Non-pigmented ciliary epithelial cell (primary cell): ENCODE measurements at places on chromosomes 1 and 21.

DNA sequence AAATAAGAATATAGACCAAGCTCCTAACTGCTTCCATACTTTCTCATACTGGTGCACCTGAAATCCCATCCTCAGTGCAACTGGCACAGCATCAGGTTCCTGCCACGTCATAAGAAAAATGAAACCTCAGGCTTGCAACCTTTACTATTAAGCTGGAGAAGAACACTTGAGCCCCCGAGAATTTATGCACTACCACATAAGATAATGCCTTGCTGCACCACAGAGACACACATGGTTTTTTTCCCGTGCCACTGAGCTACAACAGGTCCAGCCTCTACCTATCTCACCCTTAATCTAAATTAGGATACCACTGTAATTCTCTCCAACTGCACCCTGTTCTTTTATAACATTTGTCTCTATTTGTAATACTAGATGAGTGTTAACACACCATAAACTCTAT is 174.5 kb downstream of the DENND1B start:
- DNase-seq = no peak

GRCh38 chr1:110264430-110264829 is 54.3 kb downstream of the KCNC4 start:
- no peak for DNase-seq

DNA sequence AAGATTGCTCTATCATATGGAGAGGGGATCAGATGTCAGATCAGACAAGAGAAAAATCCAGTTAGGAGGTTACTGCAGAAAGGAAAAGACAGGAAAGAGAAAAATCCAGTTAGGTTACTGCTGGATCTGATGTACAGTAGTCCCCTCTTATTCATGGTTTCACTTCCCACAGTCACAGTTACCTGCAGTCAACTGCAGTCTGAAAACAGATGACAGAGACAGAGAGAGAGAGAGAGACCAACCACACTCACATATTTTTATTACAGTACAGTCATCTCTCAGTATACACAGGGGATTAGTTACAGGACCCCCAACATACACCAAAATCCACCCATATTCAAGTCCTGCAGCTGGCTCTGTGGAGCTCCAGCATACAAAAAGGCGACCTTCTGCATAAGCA is 29.3 kb downstream of the NUP133 start:
- no peak for DNase-seq

DNA sequence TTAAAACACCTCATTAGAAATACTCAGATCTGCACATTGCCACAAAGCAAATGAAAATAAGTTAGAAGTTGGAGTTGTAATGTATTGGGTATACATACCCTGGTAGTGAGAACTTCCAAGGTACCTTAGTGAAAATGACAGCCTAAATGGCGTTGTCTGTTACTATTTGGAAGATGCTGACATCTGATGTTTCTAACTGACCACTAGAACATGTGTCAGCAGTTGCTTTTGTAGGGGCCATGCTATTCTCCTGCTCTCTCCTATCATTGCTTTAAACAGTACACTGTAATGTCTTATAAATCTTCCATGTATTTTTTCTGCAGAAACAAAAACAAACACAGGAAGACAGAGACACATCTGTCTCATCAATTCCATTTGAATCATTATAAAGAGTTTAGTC is 40.1 kb downstream of the LAMC1 start:
- no peak for DNase-seq

DNA sequence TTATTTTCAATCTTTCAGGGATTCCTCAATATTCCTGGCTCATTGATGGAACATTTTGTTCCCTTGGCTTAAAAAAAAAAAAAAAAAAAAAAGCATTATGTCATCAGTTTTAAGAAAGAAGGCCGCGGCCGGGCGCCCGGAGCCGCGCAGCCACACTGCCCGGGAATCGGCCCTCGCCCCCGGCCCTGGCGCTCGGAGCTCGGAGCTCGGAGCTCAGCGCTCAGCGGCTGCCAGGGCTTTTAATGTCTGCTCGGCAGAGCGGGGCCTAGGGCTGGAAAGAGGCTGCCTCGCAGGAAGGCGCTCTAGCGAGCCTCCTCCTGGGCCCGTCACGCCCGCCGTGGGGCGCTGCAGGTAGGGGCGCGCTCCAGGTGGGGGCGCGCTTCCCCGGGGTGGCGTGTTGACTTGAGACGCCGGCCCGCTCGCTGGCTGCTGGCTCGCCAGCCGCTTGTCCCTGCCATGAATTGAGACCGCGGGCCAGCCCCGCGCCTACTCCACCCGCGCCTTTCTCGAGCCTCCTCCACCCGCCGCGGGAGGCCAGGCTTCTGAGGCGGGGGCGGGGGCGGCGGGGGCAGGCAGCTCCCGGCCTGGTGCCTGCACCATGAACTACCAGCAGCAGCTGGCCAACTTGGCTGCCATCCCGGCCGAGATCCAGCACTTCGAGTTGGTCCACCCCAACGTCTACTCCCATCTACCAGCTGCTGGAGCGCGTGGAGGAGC is 5.4 kb upstream of the TDRD5 start:
- DNase-seq = no peak

- DNase-seq = no peak
Measured at GRCh38 chr1:160767395-160768294, 28.3 kb upstream of the LY9 start.

DNA sequence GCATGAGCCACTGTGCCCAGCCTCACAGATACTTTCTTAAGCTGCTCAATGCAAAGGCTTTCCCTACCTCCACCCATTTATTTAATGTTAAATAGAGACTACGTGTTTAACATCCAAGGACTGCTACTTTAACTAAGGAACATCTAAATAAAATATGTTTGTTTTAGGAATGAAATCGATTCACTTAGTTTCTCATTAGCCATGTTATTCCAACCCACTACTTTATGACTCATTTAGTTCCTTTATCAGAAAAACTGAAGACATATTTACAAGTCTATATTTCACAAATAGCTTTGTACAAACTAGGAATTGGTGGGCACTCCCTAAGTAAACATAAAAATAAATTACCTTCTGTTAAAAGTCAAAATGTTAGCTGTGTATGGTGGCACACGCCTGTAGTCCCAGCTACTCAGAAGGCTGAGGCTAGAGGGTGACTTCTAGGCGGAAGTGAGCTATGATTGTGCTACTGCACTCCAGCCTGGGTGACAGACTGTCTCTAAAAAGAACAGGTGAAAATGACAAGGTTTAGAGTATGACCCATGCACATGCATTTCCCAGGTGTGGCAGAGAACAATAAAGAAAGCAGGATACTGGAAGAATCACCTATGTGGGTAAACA is 39.9 kb upstream of the AK4 start:
- no peak for DNase-seq

- DNase-seq = no peak
Measured at GRCh38 chr1:165905853-165906252, 78.4 kb downstream of the UCK2 start.

DNA sequence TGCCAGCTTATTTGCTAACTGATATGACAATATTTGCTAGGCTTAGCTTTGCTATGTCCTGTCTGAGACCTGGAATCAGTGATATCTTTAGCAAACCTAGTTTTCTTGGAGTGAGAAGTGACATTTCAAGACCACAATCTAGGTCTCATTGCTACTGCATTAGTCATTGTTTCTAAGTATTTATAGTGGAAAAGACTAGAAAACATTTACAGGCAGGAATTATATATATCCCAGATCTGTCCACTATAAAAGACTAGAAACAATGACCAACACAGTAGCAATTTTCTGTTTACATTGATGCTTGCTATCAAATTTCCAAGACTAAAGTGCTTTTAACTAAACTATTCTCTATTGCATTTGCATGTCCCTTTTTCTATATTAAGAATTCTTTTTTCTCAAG is 5.0 kb upstream of the RGS18 start:
- DNase-seq = no peak

GRCh38 chr1:36506276-36506920 is 23.7 kb upstream of the CSF3R start:
- no peak for DNase-seq

GRCh38 chr1:65509912-65510680 is 89.6 kb downstream of the LEPR start:
- DNase-seq = peak; percentile 57

DNA sequence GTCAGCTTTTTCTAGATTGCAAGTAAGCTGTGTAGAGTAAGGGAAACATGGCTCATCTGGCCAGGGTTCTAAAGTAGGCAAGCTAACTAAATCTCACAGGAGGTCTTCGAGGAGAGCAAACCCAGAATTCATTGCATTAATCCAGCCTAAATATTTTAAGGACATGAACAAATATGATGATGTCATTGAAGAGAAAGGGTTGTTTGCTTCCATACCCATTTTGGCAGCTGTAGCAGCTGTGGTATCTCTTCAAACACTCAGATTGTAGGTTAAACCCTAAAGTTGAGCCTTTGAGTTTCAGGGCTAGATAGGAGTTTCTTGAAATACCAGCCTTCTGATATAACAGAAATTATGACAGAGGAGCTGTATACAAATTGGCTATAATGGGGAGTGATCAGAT is 200.5 kb upstream of the C1orf105 start:
- DNase-seq = no peak

GRCh38 chr1:43340559-43340958 is 2.9 kb downstream of the MPL start:
- no peak for DNase-seq

DNA sequence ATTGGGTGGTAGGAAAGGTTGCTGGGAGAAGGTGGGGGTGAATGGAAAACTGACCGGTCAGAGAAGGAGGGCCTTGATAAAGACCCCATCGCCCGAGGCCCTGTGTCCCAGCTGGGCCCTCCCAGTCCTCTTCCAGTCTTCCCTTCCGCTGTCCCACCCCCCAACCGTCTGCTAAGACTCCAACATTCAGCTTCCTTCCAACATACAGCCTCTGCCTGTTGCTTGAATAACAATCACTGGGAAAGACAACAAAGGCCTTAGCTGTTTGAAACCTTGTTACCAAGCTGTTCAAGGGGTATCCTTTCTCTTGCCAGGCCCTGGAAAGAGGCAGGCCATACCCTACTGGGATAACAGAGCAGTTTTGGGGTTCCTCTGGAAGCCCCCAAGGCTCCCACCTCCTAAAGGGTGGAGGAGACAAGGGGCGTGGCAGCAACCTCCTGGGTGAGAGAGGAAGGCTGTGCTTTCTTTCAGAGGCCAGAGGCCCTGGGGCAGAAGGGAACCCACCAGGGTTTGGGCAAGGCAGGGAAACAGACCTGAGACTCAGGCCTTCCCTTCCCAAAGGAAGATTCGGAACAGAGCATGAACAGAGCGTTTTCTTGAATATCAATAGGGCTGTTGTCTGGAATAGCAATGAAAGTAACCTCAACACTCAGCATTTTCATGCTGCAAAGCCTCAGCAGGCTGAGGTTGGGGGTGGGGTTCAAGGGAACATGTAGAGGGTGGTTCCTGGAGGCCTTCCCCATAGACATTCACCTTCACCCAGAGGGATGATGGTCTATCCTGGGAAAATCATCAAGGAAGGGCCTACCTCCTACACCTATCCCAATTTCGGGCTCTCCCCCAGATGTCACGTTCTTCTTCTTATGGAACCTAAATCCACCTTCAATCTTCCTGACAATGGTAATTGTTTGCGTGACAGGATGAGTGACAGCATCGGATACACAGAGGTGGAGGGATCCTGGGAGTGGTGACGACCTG is 4.1 kb downstream of the ETNK2 start:
- DNase-seq = no peak

DNA sequence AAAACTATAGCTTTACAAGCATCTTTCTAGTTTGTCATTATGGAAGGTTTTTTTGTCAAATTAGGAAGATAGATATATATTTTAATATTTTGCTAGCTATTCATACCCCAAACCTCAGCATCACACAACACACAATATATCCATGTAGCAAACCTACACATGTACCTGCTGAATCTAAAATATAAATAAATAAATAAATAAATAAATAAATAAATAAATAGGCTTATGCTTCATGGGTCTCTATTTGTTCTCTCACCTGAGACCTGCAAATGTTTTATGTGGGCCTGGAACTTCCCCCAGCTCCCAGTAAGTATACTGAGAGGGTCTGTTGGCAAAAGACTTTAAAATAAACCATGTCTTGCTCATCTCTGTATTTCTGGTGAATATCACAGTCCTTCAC is 147.4 kb upstream of the BEND5 start:
- no peak for DNase-seq

DNA sequence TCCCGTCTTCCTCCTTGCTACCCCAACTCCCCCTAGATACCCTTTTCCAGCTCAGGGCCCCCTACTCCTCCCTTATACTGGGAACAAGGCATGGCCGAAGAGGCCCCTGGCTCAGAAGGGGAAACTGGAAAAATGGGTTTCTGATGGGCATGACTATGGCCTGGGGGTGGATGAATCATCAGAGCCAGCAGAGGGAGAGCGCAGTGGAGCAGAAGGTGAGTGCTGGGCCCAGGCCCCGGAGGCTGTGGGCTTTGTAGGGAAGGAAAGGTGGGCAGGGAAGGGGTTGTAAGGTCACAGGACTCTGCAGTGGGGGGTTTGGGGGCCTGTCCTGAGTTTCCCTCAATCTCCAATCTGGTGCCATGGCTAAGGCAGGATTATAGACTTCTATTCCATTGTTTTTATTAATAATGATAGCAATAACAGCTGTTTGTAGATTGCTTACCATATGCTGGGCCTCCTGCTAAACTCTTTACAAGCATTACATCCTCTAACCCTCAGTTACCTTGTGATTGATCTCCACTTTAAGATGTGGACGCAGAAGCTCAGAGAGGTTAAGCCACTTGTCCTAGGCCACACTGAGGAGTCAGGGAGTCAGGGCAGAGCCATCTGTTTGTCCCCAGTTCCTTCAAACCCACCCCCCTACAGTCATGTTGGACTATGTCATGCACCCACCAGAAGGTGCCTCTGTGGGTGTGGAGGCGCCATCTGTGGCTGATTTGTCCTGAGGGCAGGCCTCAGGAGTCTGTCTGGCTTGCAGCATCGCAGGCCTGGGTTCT is 36.2 kb upstream of the ZNF362 start:
- DNase-seq = no peak

DNA sequence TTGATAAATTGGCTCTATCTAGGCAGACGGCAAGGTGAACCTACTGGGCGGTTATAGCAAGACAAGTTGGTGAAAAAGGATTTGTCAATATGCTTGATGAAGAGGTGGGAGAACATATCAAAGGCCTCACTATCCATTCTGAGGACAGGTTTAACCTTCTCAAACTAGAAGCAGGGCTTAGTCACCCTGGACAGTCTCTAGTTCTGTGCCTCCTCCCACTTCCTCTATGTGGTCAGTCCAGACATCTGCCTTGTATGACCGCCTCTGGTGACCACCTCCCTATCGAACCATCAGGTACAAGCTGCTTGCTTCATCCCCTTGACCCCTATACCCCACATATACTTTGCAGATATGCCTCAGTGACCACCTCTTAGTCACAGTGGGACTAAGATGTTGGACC is 2.3 kb upstream of the SCYL3 start:
- DNase-seq = no peak

DNA sequence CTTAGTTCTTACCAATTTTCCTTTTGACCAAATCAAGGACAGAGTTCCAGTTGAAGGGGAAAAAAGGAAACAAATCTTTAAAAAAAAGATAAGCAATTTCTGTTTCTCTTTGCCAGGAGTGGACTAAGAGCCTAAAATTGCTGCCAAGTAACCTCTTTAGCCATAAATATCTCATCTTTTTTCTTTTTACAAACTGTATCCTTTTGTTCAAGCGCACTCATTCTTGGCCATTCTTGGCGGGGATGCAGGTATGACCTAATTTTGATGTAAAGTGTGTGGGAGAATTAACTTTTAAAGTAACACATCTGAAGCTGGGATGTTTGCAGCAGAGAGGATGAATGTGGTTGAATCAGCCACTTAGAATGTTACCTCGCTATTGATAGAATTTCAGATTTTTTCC is 13.4 kb upstream of the KIF1B start:
- peak; percentile 32 for DNase-seq
